ENCODE measurements at places on chromosomes 1 and 21. TPM values are rescaled to one million over a fixed set of nuclear protein-coding genes. Genes with fewer than 3 reads are reported as not detected.

- no peak for DNase-seq
Measured at GRCh38 chr1:192831706-192832355, 23.0 kb downstream of the RGS2 start.

GRCh38 chr1:229159668-229160544, 111.0 kb upstream of the RAB4A start:
- DNase-seq = no peak

The BEND5 gene
- total RNA-seq = 11.3 TPM

DNA sequence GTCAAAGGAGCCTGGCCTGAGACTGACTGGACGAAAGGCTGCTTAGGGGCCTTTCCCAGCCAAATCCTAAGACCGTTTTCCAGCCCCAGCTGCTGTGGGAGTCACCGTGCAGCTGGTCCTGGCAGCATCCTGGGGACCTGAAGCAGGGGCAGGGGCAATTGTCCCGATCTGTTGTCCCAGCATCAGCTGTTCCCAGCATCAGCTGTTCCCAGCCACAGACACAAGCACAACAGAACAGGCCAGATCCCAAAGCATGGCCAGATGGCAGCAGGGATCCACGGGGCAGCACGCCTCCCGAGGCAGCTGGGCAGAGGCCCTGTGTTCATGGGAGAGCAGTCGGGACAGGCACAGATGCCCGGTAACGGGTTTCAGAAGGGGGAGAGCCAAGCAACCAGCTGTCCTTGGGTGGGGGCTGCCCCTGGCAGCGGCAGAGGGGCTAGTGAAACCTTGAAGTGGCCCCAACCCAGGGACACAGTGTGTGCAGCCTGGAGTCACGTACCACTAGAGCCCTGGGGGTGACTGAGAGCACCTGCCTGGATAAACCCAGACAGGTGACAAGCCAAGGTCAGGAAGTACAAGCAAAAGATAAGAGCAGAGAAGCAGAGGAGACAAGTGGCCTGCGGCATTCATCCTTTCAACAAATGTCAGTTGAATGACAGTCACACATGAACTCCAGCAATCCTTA, 13.3 kb downstream of the CELA2B start:
- DNase-seq = no peak

- DNase-seq = no peak
Measured at GRCh38 chr21:37071561-37072273, 1.2 kb downstream of the PIGP start.

GRCh38 chr1:223853748-223854147, 8.0 kb upstream of the TP53BP2 start:
- no peak for DNase-seq

DNA sequence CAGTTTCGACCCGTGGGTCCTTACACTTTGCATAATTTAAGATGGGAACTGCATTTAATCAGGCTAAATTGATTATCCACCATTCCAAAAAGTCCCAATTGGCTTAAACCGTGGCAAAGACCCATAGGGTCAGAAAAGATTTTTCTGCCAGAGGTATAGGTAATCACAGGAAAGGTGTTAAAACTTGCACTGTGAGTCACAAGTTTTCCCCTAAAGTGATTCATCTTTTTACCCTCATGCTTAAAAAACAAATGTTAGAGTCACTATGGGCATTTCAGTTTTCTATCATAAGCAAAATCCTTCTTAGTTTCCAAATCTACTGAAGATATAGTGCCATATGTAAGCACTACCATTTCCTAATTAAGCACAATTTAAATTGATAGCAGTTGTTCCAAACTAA, 1079.8 kb downstream of the ADGRL2 start:
- DNase-seq = no peak

GRCh38 chr1:219566951-219567947, 45.7 kb downstream of the ZC3H11B start:
- DNase-seq = no peak

Data from mesothelial cell of epicardium (in vitro differentiated cells).